ENCODE measurements at places on chromosomes 2 and 18. TPM values are rescaled to one million over a fixed set of nuclear protein-coding genes. Genes with fewer than 3 reads are reported as not detected.

TUBA4B gene
- total RNA-seq: not detected

INPP4A gene
- total RNA-seq: 123 TPM

RAB6C gene
- 0.10 TPM for total RNA-seq

PLEK gene
- 9.5 TPM for total RNA-seq

NHEJ1 gene
- 12.2 TPM for total RNA-seq

SIGLEC15 gene
- not detected for total RNA-seq

POMC gene
- 2.7 TPM for total RNA-seq

CCNT2 gene
- 37.4 TPM for total RNA-seq

MYO3B gene
- total RNA-seq: 0.38 TPM

TEKT4 gene
- total RNA-seq: not detected

PREB gene
- total RNA-seq: 72.7 TPM

NOP58 gene
- 108 TPM for total RNA-seq

KIF1A gene
- total RNA-seq: 0.58 TPM

MARCHF4 gene
- total RNA-seq: not detected

RGPD3 gene
- total RNA-seq: 0.20 TPM

CFAP65 gene
- total RNA-seq: not detected

ANKRD53 gene
- not detected for total RNA-seq

ABCG8 gene
- not detected for total RNA-seq

Measured in activated CD4-positive, alpha-beta memory T cell treated with anti-CD3 and anti-CD28 coated beads, Interleukin-2, amount 10 ng/mL, durations not matched to agents 7 days and 5 days (primary cell).